ENCODE measurements at places on chromosomes 5 and 9.
A peak's percentile ranks its signal among the peaks of the same experiment; 100 is the strongest.

DNA sequence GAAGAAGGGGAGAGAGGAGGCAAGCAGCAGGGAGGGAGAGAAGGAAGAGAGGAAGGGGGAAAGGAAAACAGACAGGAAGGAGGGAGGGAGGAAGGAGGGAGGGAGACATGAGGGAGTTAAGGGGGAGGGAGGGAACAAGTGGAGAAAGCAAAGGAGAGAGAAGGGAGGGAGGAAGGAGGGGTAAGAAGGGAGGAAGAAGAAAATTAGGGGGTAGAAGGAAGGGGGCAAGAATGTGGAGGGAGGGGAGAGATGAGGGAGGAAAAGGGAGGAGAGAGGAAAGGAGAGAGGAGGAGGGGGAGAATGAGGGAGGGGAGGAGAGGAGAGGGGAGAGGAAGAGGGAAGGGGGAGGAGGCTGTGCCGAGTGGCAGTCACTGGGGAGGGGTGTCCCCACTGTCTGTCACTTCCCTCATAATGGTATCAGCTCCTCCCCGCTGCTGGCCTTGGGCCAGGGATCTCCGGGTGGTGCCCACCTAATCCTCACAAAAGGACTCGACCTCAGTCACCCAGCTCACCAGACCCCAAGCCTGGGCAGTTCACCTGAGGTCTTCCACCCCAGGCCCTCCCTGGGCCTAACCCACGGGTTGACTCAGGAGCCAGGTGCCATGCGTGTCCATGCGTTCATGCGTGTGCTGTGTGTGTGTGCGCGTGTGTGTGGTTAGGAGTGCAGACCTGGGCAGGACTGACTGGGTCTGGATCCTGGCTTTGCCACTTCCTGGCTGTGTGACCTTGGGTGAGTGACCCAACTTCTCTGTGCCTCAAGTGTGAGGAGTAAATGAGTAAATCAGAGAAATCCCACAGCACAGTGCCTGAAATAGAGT is 18.1 kb downstream of the C9orf50 start:
- DNase-seq, result no peak

DNA sequence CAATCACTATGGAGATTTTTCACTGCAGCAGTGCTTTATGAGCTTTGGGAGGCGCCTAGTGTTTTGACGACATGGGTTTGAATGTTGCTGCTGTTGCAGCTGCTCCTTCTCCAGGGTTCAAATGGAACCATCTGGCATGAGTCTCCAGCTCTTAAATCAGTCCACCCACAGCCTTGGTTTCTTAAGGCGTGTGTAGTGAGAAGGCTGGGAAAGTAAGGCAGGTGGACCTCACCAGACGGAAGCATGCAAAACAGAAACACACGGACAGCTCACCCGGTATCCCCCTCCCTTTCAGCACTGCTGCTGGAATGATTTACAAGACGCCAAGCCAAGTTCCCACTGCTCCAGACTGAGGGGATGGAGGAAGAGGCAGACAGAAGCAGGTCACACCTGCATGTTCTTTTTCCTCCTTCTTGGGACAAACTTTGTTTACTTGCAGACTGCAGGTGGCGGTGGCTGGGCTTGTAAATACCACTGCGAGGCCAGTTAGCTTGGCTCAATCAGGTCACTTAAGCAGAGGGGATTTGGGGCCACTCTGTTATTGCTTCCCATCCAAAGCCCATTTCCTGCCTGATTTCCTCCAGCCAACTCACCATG is 47.4 kb downstream of the ADAM19 start:
- DNase-seq, result no peak

- no peak for DNase-seq
These were observed 258.0 kb downstream of the NSG2 start for GRCh38 chr5:174303437-174304045.

GRCh38 chr9:97697837-97698236 is 697 bp upstream of the XPA start:
- no peak for DNase-seq

DNA sequence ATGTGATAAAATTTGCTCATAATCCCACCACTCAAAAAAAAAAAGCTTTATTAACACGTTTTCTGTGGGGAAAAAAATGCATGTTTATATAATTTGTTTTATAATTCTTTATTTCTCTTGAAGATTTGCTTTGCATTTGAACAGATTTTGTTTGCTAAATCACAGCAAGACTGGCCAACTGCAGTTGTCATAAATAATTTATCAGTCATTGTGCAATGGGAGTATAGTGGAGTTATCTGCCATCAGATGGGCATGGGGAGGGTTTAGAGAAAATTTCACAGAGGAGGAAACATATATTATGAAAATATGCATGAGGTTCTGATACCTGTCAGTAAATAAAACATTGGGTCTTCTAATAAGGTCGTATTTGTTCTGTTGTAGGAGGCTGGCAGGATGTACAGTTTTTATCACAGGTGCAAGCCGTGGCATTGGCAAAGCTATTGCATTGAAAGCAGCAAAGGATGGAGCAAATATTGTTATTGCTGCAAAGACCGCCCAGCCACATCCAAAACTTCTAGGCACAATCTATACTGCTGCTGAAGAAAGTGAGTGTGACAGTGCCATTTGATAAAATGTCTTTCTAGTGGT is 23.8 kb downstream of the HSDL2 start:
- DNase-seq, result no peak

DNA sequence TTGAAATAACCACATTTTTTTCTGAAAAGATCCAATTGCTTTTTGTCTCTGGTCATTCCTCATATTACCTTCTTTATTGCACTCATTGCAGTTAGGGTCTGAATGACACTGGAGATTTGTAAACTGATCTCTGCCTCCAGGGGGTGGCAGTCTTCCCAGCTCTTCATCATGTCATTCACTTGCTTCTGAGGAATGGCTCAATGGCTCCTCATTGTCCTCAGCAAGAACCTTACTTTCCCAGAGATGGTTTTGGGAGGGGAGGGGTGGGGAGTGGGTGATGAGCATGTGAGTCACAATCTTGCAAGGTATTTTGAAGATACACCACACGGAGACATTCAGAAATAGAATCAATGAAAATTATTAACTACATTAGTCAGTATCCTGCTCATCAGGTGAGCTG is 159.8 kb upstream of the GAS1 start:
- DNase-seq, result no peak

DNA sequence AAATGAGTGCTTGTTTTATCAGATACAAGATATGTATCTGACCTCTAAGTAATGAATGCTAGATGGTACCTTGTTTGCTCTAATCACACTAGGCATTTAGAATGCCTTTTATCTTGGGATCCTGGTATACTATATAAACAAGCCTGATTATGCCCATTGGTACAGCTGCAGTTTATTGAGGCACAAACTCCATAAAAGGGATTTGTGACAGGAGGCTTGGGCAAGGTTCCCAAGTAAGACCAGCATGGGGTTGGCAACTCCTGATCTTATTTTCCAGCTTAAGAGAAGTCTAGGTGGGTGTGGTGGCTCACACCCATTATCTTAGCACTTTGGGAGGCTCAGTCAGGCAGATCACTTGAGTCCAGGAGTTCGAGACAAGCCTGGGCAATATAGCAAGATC is 93.9 kb upstream of the DMRT1 start:
- DNase-seq, result no peak

DNA sequence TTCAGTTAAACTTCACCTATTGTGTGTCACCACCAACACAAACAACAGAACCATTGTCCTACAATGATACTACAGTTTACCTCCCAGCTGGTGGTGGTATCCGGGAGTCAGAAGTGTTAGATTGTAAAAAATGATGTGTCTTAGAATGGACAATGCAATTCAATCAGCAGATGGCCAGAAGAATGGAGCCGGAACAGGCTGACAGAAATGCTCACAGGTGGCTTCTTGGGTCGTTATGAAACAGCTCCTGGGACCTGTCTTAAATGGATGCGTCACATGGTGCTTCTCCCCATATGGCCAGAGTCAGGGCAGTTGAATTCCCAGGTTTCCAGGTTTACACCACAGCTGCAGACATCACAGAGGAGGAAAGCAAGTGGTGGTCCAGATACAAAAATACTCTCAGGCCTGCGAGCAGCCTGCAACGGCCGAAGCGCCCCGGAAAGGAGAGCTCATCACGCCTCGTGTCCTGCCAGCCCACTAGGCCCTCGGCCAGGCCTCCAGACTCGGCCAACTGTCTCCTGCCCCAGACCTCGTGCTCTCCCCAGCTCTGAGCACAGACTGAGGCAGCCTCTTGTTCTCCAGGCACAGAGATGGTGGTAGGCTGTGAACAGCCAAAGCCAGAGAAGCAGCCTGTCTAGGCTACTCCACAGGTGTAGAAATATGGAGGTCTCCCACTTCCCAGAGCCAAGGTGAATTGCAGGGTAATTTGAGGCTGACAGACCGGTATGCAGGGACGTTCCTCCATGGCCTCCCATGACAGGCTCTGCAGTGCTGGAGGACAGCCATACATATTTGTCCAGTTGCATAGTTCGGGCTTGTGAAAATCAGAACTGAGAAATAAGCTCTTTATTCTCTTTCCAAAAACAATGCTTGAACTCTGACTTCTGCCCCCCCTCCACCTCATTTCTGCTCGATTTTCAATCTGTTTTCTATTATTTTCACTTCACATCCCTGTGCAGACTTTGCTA is 98.5 kb upstream of the SPATA31C2 start:
- DNase-seq, result no peak

- DNase-seq, result peak; percentile 32
These were observed 8.5 kb downstream of the PRR7 start for GRCh38 chr5:177455036-177455660.

- DNase-seq, result no peak
These were observed 22.1 kb downstream of the ANKRD33B start for GRCh38 chr5:10586008-10586407.

DNA sequence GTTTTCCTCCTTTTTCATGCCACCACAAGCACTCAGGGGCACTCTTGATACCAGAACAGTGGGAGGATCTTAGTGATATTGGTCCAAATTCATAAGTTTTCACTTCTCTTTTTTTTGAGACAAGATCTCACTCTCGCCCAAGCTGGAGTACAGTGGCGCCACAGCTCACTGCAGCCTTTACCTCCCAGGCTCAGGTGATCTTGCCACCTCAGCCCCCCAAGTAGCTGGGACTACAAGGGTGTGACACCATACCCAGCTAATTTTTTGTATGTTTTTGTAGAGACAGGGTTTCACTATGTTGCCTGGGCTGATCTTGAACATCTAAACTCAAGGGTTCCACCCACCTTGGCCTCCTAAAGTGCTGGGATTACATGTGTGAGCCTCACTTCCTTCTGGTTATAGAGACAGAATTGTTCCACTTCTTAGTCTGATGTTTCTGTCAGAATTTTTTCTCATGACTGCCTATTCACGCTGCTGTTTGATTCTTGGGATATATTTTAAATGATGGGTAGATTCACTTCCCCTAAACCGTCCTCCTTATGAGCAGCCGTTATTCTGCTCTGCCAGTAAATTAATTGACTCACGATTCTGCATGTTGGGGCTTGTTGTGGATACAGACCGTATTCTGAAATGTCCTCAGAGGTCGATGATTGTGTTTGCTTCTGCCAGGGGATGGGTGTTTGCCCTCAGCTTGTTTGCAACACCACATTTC is 30.8 kb downstream of the MTAP start:
- DNase-seq, result peak; percentile 89

- DNase-seq, result no peak
These were observed 39.2 kb upstream of the SLC28A3 start for GRCh38 chr9:84379740-84380139.

DNA sequence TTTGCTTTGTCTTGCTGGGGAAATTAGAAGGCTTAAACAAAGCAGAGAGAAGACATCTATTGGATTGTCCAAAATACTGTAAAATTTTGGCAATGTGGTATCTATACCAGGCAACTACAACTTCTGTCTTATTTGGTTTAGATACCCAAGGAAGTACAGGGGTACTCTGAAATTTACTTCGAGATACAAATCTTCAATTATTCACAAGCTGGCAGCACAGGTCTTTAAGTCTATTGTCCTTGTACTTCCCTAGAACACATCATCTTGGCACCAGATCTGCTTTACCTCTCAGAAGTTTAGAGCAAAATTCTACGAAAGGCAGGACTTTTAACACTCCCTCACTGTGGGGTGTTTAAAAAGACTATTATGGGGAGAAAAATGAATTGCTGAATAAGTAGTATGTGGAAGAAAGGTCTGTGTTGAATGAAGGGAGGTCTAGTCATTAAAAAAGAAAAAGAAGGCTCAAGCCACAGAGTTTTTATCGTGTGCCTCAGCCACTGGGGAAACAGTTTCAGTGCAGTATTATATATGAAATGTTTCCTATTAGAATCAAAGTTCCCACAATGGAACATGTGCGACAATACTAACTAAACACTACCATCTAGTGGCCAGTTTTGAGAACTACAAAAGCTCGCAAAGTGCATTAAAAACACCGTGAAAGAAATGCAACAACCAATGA is 93.7 kb downstream of the PDE4D start:
- DNase-seq, result peak; percentile 52

GRCh38 chr9:109020581-109021511 is 7.5 kb upstream of the CTNNAL1 start:
- DNase-seq, result peak; percentile 67

GRCh38 chr9:75096796-75097195 is 8.5 kb downstream of the OSTF1 start:
- DNase-seq, result no peak

GRCh38 chr9:97857606-97858392 is 4.8 kb downstream of the FOXE1 start:
- no peak for DNase-seq

DNA sequence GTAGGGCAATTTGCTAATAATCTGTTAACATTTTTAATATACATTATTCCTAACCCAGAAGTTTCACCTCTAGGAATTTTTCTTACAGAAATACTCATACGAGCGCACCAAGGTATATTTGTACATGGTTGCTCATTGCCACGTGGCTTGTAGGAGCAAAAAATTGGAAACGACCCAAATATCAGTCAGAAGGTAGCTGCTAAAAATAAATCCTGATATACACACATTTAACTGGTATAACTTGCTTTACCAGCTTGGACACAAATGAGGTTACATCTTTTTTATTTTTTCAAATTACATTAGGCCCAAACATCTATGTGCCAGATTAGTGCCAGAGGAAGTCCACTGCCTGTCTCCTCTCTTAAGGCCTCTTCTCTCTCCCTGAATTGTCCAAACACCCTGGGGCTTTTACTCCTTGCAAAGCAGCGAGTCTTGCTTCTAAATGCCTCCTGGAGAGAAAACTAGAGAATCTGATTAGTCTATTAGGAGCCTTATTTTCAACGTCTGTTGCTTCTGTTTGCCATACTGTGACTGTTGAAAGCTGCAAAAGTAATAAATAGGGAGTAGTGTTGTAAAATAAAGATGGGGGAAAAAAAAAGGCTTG is 92.0 kb upstream of the SSBP2 start:
- DNase-seq, result no peak

GRCh38 chr9:116594547-116594946 is 92.6 kb upstream of the TRIM32 start:
- DNase-seq, result peak; percentile 28

Measured in inflammatory macrophage treated with lipopolysaccharide for 4 hours (primary cell).